Thymus (tissue), 14 donors: ENCODE measurements at places on chromosomes 12 and 14. TPM values are rescaled to one million over a fixed set of nuclear protein-coding genes. Genes with fewer than 3 reads are reported as not detected.

The ADCY4 gene
- 1.9 TPM for total RNA-seq

- H3K27me3 ChIP-seq: no peaks in the 10 kb centered on the region
- DNase-seq: no peak
- no peak overlapping the region for H3K27ac ChIP-seq
- H3K4me3 ChIP-seq: no peak overlapping the region
- H3K4me1 ChIP-seq: no peaks in the 10 kb centered on the region
Measured at GRCh38 chr12:122045262-122045661, 23.6 kb downstream of the BCL7A start.

GRCh38 chr14:33377596-33378390 lies 439.1 kb downstream of the NPAS3 start:
- no peaks in the 10 kb centered on the region for H3K27me3 ChIP-seq
- no peaks in the 10 kb centered on the region for H3K36me3 ChIP-seq
- H3K27ac ChIP-seq: no peak overlapping the region
- DNase-seq: no peak
- no peaks in the 10 kb centered on the region for H3K4me1 ChIP-seq

- H3K4me3 ChIP-seq: no peak overlapping the region
- H3K36me3 ChIP-seq: no peaks in the 10 kb centered on the region
- H3K4me1 ChIP-seq: no peaks in the 10 kb centered on the region
- DNase-seq: no peak
- H3K27ac ChIP-seq: no peak overlapping the region
Measured at GRCh38 chr12:5016526-5016925, 27.2 kb upstream of the KCNA5 start.

- no peak overlapping the region for H3K27ac ChIP-seq
- H3K4me3 ChIP-seq: no peak overlapping the region
Measured at GRCh38 chr14:29548948-29549370, 378.7 kb downstream of the PRKD1 start.

- H3K4me3 ChIP-seq: no peak overlapping the region
- no peaks in the 10 kb centered on the region for H3K27me3 ChIP-seq
- no peaks in the 10 kb centered on the region for H3K36me3 ChIP-seq
- peaks cover 2% of the 10 kb centered on the region for H3K4me1 ChIP-seq
- H3K27ac ChIP-seq: no peak overlapping the region
- no peak for DNase-seq
Measured at GRCh38 chr12:25286837-25287236, 36.1 kb upstream of the KRAS start.

DNA sequence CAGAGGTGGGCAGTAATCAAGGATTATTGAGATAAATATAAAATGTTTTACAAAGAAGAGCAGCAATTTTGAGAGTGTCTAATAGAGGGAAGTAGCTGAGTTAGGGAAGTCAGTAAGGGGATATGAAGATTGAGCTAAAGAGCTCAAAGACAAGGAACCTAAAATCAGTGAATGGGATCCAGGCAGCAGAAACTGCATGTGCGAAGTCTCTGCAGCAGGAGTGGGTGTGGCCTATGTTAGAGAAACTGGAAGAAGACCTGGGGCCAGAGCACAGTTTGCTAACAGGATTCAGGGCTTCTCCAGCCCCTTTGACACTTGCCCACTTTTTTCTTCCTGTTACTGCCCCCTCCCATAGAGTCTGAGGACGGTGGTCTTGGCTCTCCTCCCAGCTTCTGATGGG lies 36.3 kb upstream of the PLXNC1 start:
- H3K4me3 ChIP-seq: no peak overlapping the region
- no peak for DNase-seq
- H3K27ac ChIP-seq: no peak overlapping the region
- no peaks in the 10 kb centered on the region for H3K36me3 ChIP-seq

The MDGA2 gene
- 0.09 TPM for total RNA-seq
